Activated CD8-positive, alpha-beta memory T cell treated with anti-CD3 and anti-CD28 coated beads, Interleukin-2, amount 10 ng/mL, durations not matched to agents 7 days and 5 days (primary cell): ENCODE measurements at places on chromosomes 16 and 17. TPM values are rescaled to one million over a fixed set of nuclear protein-coding genes. Genes with fewer than 3 reads are reported as not detected.

DNA sequence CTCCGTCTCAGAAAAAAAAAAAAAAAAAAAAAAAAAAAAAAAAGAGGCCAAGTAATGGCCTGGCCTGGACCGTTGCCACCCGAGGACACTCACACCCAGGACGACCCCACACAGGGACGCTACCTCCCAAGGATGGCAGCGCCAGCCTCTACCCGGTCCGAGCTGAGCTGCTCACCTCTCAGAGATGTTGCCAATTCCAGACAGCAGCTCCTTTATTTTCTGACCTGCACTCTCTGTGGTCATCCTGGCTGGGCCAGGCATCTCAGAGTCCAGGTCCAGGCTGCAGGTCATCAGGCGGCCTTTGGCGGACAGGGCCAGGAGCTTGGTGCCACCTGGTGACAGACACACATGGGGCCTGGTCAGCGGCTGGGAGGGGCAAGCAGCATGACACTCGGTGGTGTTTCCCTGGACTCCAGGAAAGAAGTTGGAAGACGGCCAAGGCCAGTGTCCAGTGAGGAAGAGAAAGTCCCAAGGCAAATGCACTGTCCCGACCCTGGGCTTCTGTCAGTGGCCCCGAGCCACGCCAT is 3.1 kb downstream of the FAAP100 start:
- no peak overlapping the region for H3K27ac ChIP-seq
- H3K36me3 ChIP-seq, result peaks cover 7% of the 10 kb centered on the region
- no peak overlapping the region for H3K4me3 ChIP-seq
- DNase-seq, result no peak

DNA sequence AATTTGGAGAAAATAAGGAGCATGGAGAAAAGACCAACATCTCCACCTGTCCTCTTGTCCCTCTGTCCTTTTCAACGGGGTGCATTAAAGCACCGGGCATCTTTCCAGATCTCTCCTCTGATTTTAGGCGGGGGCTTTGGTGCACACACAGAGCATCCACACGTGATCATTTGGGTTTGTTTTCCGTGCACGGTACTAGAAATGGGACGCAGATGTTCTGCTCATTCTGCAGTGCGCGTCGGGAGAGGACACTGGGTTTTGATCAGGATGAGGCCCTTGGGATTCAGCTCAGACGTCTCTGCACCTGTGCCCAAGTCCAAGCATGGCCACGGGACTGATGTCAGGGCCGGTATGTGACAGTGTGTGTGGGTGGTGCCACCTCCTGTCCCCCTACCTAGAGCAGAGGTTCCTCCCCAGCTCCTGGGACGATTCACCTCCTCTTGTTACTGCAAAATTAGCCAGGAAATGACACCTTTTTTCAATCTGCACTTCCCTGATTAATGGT is 31.9 kb downstream of the PDIA2 start:
- no peak for DNase-seq
- no peaks in the 10 kb centered on the region for H3K27me3 ChIP-seq
- H3K4me3 ChIP-seq, result no peak overlapping the region
- H3K27ac ChIP-seq, result no peak overlapping the region
- H3K4me1 ChIP-seq, result peaks cover 17% of the 10 kb centered on the region

DNA sequence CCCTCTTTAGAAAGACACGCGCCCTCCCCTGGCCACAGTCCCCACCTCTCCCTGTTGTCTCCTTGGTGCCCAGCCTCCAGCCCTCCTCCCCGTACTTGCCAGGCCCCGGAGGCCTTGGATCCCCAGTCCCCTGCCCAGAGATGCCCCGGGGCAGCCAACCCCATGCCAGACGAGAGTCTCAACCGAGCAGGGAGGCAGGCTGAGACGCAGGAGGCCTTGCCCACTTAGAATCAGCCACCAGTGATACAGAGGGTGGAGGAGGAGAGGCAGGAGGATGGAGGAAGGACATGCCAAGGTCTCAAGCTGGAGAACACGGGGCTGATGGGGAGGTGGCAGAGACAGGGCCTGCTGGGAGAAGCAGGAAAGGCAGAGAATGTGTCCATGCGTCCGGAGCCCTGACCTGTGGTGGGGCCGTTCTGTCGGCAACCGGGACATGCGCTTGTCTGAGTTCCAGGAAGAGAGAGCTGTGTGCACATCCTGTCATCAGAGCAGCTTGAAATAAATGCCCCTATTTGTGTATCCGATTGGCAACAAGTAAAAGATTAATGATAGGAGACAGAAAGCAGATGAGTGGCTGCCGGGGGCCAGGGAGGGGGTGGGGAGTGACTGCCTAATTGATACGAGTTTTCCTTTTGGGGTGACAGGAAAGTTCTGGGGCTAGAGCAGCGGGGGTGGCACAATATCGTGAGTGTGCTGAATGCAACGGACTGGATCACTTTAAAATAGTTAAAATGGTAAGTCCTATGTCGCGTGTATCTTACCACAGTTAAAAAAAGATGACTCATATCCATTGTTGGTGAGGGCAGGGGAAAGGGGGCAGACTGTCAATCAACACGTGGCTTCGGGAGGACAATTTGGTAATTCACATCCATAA is 44.7 kb upstream of the MEAK7 start:
- DNase-seq, result peak; percentile 76
- peak overlapping the region; percentile 85 for H3K4me3 ChIP-seq
- H3K36me3 ChIP-seq, result peaks cover 65% of the 10 kb centered on the region
- H3K27me3 ChIP-seq, result no peaks in the 10 kb centered on the region

DNA sequence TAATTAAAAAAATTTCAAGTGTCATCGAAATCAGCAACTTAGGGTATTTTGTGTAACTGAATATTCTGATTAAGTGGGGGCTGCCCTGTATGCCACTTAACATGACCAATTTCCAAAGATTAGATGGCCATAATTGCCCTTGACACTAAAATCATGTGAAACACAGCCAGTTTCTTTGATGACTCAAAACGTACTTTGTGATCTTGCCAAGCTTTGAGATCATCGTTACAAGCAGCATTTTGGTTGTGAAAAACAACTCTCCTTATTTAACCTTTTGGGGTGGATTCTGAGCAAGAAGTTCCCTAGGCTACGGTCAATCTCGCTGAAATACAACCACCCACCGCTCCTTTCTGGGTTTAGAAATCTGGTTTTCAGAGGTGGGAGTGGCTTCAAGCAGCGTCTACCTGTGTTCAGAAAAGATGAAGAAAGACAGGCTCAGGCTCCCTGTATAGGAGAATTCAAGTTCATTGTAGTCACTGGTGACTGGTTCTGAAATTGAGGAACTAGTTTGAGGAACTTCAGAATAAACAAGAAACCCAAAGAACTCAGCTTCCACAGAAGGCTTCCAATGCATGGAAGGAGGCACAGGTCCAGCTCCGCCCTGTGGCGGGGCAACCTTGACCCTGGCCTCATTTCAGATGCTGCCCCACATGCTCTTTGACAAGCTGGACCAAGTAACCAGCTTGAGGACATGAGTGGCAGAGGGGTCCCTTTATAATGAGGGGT is 9.4 kb downstream of the MAP3K14 start:
- no peaks in the 10 kb centered on the region for H3K27me3 ChIP-seq
- H3K27ac ChIP-seq, result peak overlapping the region; percentile 93
- peak; percentile 77 for DNase-seq
- peaks cover 58% of the 10 kb centered on the region for H3K36me3 ChIP-seq

DNA sequence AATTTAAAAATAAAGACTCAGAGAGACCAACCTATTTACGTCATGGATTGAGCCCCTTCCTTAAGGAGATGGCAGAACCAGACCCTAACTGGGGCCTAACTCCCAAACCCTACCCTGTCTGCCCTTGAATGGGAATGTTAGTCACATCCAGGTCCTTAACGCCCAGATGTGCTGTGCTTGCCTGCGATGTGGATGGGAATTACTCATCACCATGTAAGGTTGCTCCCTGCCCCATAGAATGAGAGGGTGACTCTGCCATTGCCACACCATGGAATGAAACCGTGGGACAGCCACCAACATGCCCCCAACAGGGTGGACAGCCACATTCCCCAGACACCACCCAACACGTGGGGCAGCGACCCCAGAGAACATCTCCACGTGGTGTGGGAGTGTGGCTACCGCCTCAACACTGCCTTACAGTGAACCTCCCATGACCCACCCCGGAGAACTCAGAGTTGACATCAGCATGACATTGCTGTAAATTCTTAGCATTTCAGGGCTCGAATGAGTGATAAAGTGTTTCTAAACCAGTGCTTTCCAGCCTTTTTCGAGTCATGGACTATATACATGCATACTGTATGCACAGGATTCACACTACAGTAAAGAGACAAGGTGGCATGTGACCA is 31.8 kb downstream of the SCNN1B start:
- peaks cover 5% of the 10 kb centered on the region for H3K4me1 ChIP-seq
- no peak for DNase-seq
- no peaks in the 10 kb centered on the region for H3K36me3 ChIP-seq
- H3K27ac ChIP-seq, result no peak overlapping the region
- H3K27me3 ChIP-seq, result peaks cover 16% of the 10 kb centered on the region

DNA sequence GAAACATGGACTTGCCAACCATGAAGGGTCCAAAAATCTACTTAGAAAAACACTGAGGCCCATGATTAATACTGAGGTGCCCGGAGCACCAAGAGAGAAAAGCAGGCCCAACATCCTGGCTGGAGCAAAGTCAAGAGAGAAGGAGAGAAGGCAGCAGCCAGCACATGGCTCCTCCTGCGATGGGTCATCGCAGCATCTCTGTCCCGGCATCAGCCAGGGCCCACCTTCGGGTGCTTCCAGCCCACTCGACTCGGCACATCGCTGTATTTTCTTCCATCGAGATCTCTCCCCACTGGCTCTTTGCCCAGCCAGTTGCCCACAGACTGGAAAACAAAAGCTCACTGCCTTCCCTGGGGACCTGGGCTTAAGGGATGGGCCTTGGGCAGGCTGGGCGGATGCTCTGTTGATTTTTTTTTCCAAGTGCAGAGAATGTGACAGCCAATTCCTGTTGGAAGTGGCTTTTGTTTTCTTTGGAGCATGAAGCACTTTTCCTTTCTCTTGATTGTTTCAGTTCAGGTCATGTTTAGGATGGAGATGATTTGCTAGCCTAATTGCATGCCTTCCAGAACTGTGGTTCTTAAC is 58.1 kb downstream of the CYB5B start:
- H3K27me3 ChIP-seq, result peaks cover 5% of the 10 kb centered on the region
- peaks cover 3% of the 10 kb centered on the region for H3K36me3 ChIP-seq
- no peak for DNase-seq

DNA sequence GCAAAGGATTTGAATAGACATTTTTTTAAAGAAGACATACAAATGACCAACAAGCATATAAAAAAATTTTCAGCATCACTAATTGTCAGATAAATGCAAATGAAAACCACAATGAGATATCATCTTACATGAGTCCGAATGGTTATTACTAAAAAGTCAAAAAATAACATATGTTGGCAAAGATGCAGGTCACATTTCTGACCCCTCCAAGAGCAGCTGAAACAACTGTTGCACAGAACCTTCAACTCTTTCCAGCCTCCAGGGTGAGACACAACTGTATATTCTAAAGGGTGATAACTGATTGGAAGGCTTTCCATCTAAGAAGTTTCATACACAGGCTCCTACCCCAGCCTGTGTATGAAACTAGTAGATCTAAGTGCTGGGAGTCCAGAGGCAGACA is 51.9 kb downstream of the SLFN5 start:
- no peak overlapping the region for H3K4me3 ChIP-seq
- H3K27me3 ChIP-seq, result peaks cover 11% of the 10 kb centered on the region
- H3K4me1 ChIP-seq, result no peaks in the 10 kb centered on the region
- no peak for DNase-seq

GRCh38 chr16:1612320-1613111 is at the start of gene CRAMP1:
CRAMP1 (plus strand) TSS chr16:1612360; CDS start chr16:1614640, 2,280 bp downstream.
- DNase-seq, result peak; percentile 50
- H3K27ac ChIP-seq, result peak within 1 kb of the TSS; percentile 100
- H3K27me3 ChIP-seq, result no peaks in the 10 kb centered on the region
- H3K4me3 ChIP-seq, result peak within 1 kb of the TSS; percentile 85
- H3K36me3 ChIP-seq, result peaks cover 17% of the 10 kb centered on the region

Gene TMEM238L
- not detected for total RNA-seq

Gene PIMREG
- total RNA-seq, result 6.8 TPM

Gene VWA3A
- total RNA-seq, result 0.29 TPM

Gene CDK12
- total RNA-seq, result 84.4 TPM

Gene MED1
- total RNA-seq, result 73.0 TPM

Gene CES4A
- 8.1 TPM for total RNA-seq

Gene PPP1R27
- not detected for total RNA-seq

Gene SPIRE2
- 0.80 TPM for total RNA-seq

Gene WFDC1
- total RNA-seq, result not detected

Gene PHF12
- 85.8 TPM for total RNA-seq

Gene LRRC46
- 0.44 TPM for total RNA-seq
